Neural crest cell (in vitro differentiated cells): ENCODE measurements at places on chromosomes 7 and 10.

GRCh38 chr10:106957823-106958588 lies 206.5 kb downstream of the SORCS1 start:
- DNase-seq: no peak

DNA sequence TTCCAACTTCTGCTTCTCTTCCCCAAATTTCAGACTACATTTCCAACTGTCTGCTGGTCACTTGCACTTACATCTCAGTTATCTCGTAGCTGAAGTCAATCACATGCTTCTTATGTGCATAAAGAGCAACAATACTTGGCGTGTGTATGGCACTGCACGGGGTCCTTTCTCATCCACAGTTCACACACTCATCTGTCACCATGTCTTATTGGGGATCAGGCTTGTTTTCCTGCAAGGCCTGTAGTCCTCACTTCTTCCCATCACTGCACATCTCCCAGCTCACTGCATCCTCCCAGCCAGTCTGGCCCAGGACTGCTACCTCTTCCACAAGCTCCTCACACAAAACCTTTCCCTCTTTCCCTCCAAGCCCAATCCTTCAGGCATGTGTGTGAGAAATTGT lies 35.3 kb downstream of the NUDCD3 start:
- DNase-seq: no peak

DNA sequence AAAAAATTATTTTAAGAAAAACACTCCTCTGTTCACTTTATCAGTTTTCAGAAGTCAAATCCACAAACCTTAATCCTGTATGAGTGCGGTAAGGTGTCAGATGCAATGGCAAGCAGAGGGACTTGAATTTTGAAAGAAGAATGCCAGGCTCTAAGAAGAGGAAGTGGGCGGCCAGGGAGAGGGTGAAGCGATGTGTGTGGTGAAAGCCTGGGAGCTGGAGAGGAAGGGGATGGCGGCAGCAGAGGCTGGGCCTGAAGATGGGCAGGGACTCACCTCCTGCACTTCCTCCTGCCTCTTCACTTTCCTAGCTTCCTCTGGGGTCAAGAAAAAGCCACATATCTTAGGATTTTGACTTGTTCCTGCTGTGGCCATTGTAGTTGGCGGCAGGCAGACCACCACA lies 609.6 kb downstream of the PARD3 start:
- no peak for DNase-seq

GRCh38 chr10:118153287-118153686 lies 106.5 kb upstream of the RAB11FIP2 start:
- no peak for DNase-seq

DNA sequence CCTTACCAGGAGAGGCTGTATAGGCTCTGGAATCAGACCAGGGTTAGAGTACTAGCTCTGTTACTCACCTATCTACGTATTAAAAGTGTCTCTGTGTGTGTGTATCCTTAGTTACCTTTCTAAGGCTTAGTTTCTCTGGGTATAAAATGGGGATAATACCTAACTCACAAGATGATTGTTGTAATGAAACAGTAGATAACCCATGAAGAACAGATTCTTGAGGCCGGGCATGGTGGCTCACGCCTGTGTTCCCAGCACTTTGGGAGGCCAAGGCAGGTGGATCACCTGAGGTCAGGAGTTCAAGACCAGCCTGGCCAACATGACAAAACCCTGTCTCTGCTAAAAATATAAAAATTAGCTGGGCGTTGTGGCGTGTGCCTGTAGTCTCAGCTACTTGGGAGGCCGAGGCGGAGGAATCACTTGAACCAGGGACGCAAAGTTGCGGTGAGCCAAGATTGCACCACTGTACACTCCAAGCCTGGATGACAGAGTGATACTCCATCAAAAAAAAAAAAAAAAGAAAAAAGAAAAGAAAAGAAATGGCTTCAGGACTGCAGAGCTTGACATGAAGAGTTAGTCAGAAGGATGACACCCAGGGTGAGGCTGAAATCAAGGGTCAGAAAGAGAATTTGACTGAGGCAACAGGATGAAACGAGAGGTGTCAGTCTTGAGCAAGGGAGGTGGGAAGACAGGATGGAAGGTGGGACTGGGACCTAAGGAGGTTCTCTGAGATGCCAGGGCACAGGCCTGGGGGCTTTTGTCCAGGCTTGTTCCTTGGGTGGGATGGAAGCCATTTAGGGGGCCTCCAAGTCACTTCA lies 33.4 kb downstream of the PRKAR2B start:
- no peak for DNase-seq

- no peak for DNase-seq
These were observed 18.5 kb downstream of the CYP51A1 start for GRCh38 chr7:92115821-92116220.
